ENCODE measurements at places on chromosomes 7 and 10.

GRCh38 chr10:7477538-7478334, 66.9 kb upstream of the SFMBT2 start:
- DNase-seq = no peak

DNA sequence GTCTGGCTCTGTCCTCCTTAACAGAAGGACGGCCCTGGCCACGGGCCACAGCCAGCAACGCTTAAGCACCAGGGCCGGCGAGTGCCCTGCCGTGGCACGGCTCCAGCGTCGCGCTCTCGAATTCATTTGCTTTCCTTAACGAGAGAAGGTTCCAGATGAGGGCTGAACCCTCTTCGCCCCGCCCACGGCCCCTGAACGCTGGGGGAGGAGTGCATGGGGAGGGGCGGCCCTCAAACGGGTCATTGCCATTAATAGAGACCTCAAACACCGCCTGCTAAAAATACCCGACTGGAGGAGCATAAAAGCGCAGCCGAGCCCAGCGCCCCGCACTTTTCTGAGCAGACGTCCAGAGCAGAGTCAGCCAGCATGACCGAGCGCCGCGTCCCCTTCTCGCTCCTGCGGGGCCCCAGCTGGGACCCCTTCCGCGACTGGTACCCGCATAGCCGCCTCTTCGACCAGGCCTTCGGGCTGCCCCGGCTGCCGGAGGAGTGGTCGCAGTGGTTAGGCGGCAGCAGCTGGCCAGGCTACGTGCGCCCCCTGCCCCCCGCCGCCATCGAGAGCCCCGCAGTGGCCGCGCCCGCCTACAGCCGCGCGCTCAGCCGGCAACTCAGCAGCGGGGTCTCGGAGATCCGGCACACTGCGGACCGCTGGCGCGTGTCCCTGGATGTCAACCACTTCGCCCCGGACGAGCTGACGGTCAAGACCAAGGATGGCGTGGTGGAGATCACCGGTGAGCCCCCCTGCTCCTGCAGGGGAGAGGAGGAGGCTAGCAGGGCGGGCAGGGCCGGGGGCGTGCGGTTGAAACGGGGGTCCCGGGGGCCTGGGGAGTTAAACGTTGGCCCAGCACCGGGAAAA, at the start of gene HSPB1:
HSPB1 (plus strand) TSS at position 327 of the 855 bp plus-strand sequence; CDS start at position 367, 40 bp downstream.
- DNase-seq = peak; percentile 74

- DNase-seq = no peak
Measured at GRCh38 chr7:111568870-111569462, 6.7 kb upstream of the IMMP2L start.

DNA sequence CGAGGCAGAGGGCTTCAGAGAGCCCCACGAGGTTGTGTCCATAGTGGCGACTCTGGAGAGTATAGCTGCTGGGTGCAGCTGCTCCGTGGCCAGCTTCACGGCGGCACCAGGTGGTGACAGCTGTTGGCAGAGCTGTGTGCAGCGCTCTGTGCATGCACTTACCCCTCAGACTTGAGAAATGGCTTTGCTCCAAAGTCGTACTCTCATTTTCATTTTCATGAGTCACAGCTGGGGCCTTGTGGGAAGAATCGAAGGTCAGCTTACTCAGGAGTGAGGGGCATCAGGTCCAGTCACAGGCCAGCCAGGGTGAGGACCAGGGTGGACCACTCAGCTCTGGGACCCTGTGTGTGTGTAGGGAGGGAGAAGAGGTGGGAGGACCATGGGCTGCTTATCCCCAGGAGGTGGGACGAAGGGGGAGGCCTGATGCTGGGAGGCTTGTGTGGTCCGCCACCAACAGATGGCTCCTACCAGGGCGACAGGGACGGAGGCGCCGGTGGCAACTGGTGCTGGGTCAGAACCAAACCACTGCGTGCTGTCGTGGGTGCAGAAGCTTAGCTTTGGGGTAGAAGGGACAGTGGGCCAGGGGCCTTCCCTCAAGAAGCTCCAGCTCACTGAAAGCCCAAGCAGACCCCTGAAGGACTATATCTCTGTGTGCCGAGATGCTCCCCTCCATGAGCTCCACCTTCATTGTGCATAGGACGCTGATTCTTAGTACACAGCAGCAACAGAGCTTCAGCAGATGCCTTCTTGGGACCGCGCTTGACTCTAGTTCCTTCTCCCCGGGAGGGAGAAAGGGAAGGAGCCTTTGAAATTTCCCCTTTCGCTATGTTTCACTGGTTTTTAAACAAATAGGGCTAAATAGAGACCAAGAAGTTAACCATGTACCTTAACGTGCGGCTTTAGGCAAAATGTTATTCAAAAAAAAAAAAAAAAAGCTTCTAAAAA, 225.0 kb downstream of the CELF2 start:
- no peak for DNase-seq

DNA sequence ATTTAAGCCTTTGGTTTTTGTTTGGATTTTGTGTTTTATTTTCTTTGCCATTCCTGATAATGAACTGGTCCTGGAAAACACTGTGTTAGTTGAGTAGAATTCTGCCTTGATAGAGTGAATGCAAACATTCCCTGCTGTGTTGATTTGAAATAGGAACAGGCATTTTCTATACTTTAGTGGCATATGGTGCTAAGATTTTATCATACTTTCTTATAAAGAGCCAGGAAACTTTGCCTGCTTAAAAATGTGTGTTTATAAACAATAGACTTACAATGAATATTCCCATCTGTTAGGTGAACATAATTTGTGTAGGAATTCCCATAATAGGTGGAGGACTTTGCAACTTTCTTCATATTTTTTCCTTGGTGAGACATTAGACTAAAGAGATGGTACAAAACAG, 333.3 kb downstream of the SDK1 start:
- no peak for DNase-seq

DNA sequence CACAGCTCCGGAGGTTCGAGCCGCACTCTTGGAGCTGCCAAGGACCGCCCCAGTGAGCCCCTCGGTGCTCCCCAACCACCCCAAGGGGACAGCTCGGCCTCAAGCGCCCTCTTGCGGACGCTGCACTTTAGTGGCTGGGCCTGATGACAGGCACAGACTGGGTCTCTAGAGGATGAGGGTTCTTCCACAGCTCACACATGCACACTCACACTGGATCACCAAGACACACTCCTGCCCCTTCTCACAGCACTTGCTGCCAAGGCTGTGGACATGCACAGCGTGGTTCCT, 2.1 kb downstream of the RET start:
- peak; percentile 28 for DNase-seq

- no peak for DNase-seq
Measured at GRCh38 chr7:38182450-38182849, 4.4 kb downstream of the STARD3NL start.

DNA sequence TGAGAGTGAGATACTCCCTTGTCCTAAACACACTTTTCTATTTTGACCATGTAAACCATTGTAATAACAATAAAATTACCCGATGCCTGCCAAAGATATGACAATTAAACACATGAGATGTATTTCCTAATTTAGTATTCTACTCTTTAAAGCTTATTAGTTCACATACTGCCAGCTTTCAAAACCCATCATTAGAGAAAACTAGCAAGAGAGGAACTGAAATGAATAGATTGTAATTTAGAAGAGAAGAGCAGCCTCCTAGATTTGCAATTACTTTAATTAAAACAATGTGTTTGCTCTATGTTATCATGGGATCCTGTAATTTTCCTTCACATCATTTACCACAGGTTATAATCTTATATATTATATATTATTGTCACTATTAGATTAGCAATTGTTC, 428.2 kb downstream of the THSD7A start:
- no peak for DNase-seq

- DNase-seq = no peak
Measured at GRCh38 chr7:15821484-15822427, 135.3 kb upstream of the MEOX2 start.

GRCh38 chr10:44696496-44696895, 214.6 kb upstream of the TMEM72 start:
- no peak for DNase-seq

DNA sequence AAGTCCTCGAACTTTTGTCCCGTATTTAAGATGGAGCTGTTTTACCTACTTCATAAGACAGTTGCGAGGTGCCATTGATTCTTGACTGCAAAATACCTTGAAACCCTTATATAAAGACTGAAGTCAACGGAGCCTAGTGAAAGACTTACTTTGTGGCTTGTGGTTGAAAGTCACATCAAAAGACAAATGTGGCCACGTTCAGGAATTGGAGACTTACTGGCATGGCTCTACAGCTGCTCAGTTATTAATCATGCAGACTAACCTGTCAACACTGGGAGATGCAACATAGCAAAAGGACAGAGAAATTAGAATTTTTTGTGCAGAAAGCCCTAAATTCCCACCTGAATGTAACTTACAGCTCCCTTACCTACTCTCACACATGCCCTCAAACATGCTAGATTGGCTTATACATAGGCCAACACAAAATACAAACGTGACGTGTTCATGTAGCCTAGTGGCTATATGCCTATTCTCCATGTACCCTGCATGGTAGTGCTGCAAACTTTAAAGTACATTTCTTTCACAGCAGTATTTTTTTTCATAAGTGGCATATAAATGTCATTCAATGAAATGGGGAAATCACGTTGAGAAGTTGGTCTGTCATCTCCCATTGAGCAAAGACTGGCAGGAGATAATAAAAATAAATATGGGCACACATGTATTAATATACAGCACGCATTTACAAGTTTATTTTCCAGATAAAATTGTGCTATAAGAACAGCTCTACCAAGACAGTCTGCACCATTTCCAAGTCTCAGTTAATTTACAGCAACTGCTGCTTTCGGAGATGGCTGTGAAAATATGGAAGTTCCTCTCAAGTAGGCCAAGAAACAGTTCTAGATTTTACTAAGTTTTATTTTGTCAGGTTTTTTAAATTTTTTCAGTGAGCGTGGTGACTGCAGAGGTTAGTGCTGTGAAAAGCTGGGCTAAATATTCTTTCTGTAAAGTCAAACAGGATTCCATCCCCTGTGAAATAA, 170.4 kb upstream of the C7orf33 start:
- DNase-seq = no peak

DNA sequence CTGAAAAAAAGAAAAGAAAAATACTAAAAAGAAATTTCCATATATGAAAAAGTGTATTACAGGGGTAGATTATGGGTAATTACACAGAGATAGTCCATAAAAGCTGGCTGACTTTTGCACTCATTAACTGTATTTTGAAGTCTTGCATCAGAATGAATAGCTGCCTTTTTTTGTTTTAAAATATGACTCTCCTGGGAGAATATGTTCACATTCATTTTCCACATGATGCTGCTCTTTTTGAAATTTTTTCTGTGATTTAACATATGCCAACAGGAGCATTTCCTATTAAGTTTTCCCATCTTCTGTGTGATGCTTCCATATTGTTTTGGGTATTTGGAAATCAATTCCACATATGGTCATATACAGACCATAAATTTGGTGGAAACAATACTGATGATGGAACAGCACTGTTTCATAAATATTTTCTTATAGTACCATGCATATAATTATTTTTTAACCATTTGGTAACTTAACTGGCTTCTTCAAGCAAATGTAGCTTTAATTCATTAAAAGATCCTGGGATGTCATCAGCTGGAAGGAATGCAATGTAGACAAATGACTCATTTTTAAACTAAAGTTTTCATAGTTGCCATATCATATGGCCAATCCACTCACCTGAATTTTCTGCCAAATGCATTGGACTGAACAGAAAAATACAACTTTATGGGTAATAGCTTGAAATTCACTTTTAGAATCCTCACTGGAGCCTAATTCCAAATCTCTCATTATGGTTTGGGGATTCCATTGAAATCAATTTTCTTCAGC, 313.9 kb upstream of the GLI3 start:
- DNase-seq = no peak

GRCh38 chr7:151787348-151787747, 89.6 kb downstream of the PRKAG2 start:
- DNase-seq = no peak

DNA sequence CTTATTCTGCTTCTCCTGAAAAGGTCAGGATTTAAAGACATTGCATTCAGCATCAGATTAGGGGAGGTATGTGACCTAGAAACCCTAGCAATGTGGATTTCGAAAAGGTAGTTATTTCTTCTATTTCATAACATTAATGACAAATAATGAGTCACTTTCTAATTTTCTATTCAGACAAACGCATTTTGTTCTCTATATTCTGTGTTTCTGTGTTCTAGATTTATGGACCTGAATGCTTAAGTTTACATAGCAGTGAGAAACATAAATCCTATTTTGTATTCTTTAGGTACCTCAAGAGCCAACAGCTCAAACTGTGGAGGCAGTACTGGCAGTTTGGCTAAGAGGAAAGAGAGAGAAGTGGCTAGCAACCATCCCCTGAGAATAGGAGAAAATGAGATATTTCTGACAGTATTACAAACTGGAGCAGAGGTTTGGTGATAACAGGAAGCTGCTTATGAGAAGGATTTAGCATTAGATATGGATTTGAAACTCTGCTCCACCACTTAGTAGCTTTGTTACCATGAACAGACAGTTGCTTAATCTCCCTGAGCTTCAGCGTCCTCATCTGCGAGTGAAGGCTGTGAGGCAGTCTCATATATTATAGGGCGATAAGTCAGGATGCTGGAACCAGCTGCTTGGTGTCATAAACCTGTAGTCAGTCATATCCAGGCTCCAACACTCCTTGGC, 28.2 kb downstream of the CDK14 start:
- DNase-seq = no peak

- no peak for DNase-seq
Measured at GRCh38 chr10:33735464-33735923, 401.0 kb upstream of the NRP1 start.

DNA sequence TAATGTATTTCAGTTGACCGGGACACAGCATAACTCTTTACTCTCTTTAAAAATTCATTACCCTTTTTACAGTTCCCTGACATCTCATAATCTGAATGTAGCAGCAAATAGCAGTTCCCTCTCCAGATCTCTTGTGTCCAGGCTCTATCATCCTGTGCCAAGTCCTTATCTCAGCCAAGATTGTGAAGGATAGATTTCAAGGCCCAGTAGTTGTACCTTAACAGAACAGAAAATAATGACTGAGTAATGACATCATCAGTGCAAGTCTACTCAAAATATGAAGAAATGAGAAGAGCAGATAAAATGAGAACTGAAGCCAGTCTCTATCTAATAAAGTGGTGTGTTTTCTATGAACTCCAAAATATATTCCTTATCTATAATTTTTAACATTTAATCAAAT, 92.6 kb downstream of the TFEC start:
- no peak for DNase-seq

- no peak for DNase-seq
Measured at GRCh38 chr10:50567384-50567783, 56.4 kb downstream of the SGMS1 start.

- DNase-seq = no peak
Measured at GRCh38 chr7:70712942-70713341, 419.0 kb upstream of the GALNT17 start.

DNA sequence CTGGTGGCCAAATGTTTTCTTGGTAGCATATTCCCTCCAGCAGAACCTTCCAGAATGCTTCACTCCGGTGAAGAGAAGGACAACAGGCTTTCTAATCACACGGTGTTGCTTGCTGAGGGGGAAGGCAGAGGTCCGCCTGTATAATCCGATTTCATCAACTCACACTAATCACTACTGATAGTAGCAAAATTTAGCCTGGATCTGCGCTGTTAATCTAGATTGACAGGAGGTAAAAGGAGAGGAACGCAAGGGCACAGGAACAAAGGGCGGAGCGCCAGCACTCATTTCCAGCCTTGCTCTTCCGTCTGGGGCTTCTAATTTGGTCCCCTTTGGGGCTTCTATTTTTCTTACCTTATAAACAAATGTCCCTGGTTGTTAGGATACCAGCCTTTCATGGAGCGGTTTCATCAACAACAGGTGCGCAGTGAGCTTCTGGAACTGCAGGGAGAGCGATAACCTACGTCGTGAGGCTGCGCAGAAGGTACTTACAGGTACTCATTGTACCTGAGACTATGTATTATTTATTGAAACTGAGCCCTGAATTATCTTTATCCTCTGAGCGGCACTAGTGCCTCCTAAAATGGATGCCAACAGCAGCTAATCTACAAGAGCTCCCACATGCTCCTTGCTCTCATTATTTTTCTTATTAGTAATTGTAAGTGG, 150.6 kb downstream of the CACNB2 start:
- DNase-seq = no peak

Measured in activated T-cell treated with anti-CD3 and anti-CD28 coated beads, Interleukin-2, amount 50 U/mL, for 1 hour (primary cell).